ENCODE measurements at places on chromosomes 6 and 20.

GRCh38 chr6:152461556-152461955, 175.6 kb downstream of the SYNE1 start:
- no peak for DNase-seq

GRCh38 chr6:55578537-55579363, at the start of gene HMGCLL1:
TSS of gene HMGCLL1 (minus strand) at chr6:55579192. CDS start at chr6:55579055, 137 bp downstream.
- DNase-seq = peak; percentile 90

DNA sequence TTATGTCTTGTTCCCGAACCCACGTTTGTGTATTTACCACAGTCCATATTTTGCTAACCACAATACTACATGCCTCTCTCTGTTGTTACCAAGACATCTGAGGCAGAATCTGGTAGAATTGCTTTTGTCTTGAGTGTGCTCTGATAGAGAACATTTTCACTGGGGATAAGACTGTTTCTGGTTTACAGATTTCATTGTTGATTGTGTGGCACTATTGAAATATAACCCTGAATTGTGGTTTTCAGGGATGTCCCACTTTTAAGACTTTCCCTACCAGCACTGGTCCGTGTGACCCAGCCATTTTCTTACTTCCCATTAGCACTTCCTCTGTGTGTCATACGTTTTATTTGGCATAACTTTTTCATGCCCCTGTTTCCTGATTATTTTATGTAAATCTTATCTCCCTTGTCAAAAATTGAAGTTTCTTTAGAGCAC, 12.2 kb downstream of the NCOA7 start:
- DNase-seq = no peak

- DNase-seq = no peak
These were observed 57.4 kb upstream of the CEP85L start for GRCh38 chr6:118708744-118709143.

GRCh38 chr6:2883673-2884072, 19.4 kb downstream of the SERPINB9 start:
- no peak for DNase-seq

- DNase-seq = no peak
These were observed 38.9 kb downstream of the OR2B2 start for GRCh38 chr6:27873021-27873940.

DNA sequence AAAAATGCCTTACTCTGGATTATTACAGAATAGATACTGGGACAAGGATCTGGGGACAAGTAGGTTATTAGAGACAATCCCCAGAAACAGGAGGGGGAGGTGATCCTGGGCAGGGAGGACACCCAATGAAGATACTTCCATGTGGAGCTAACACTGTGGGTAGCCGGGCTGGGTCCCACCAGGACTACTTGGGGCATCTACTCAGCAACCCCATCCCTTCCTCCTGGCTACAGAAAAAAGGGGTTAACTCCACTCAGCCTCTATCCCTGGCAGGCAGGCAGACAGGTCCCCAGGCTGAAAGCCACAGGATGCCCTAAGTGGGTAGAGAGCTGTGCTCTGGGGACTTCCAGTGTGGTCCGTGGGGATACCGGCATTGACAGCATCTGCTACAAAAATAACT, 68.0 kb upstream of the NXT1 start:
- no peak for DNase-seq

DNA sequence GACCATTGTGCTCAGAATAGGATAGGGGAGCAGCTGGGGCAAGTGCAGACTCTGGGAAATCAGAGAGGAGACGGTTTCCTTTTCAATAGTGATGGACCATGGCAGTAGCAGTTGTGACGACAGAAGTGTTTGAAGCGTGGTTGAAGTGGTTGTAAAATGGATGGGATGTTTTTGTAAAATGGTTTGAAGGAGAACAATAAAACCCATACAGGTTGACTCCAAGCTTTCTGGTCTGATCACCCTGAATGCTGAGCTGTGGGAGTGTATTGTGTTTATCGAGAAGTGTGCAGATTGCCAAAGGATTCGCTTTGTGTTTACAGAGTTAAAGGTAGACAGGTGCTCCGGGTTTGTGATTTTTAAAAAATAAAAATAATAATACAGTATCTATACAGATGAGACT, 255.2 kb upstream of the SULF2 start:
- DNase-seq = no peak
